ENCODE measurements at places on chromosomes 16 and 17. TPM values are rescaled to one million over a fixed set of nuclear protein-coding genes. Genes with fewer than 3 reads are reported as not detected.

Gene KRT24
- 1.3 TPM for total RNA-seq

Gene KRT16
- not detected for total RNA-seq

Gene CDRT15L2
- not detected for total RNA-seq

Gene EPOP
- total RNA-seq: 0.22 TPM

- DNase-seq: peak; percentile 66
Measured at GRCh38 chr16:72938795-72939164, 109.1 kb downstream of the ZFHX3 start.

- peak; percentile 31 for DNase-seq
Measured at GRCh38 chr16:2507052-2507659, 6.6 kb upstream of the ATP6V0C start.

- DNase-seq: no peak
Measured at GRCh38 chr16:17076092-17076754, 394.5 kb downstream of the XYLT1 start.

GRCh38 chr17:79214940-79215604 lies 140.4 kb downstream of the ENGASE start:
- DNase-seq: no peak

Measured in left colon (tissue), 2 donors.